Activated T-cell treated with anti-CD3 and anti-CD28 coated beads, Interleukin-2, amount 50 U/mL, for 48 hours (primary cell): ENCODE measurements at places on chromosomes 3 and 15.
A peak's percentile ranks its signal among the peaks of the same experiment; 100 is the strongest.

DNA sequence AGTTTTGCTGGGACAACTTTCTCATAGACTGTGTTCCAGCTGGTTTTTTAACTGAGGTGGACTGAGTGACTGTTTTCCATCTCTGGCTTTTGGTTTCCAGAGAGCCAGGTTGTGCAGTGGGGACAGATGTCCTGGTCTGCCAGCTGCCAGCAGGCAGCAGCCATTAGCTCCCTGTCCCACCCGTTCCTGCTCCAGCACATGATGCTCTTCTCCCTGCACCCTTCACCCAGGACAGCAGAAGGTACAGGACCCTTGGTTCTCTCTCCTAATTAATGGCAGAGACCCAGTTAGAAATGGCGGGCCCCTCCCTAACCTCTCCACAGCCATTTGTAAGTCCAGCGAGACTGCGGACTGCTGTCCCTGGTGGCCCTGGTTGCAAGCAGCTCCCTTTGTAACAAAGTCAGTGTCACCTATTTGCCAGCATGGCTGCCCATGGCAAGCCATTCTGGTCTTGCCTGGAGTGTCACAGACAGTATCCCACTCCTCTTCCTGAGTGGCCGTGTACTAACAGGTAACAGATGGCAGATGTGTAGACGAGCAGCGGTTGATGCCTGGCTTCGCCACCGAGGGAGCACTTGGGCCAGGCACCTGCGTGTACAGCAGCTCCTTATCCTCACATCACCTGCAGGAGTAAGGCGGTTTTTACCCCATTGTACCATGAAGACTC, 148.3 kb downstream of the DNAJB8 start:
- DNase-seq, result no peak

- DNase-seq, result no peak
Observed at GRCh38 chr3:31321620-31322019, 211.1 kb upstream of the STT3B start.

- no peak for DNase-seq
Observed at GRCh38 chr3:143978263-143978631, 6.6 kb downstream of the DIPK2A start.

GRCh38 chr15:90114451-90114901, 12.2 kb upstream of the IDH2 start:
- DNase-seq, result no peak

DNA sequence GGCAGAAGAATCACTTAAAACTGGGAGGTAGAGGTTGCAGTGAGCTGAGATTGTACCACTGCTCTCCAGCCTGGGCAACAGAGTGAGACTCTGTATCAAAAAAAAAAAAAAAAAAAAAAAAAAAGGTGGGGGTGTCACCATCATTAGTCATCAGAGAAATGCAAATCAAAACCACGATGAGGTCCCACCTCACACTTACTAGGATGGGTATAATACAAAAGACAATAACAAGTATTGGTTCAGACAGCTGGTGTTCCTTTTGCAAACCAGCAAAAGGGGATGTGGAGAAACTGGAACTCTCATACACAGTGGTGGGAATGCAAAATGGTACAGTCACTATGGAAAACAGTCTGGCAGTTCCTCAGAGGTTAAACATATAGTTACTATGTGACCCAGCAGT, 78.7 kb upstream of the TSC22D2 start:
- DNase-seq, result no peak

GRCh38 chr3:72287956-72288355, 503.0 kb upstream of the PROK2 start:
- DNase-seq, result no peak

DNA sequence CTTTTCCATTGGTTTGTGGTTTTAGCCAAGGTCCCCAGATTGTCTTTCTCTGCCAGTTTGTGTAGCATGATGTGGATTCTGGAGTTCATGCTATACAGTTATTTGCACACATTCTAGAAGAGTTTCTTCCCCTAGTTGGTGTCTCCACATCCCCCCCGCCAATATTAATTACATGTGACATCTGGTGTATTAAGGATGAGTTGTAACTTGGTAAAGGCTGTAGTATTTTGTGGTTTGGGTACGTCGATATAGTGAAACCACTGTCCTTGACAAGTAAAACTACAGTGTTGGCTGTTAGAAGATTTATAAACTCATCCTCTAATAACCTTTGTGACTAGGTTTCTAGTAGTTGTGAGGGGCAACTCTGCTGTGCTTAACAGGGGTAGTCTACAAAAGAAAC, 23.7 kb upstream of the P4HTM start:
- no peak for DNase-seq

DNA sequence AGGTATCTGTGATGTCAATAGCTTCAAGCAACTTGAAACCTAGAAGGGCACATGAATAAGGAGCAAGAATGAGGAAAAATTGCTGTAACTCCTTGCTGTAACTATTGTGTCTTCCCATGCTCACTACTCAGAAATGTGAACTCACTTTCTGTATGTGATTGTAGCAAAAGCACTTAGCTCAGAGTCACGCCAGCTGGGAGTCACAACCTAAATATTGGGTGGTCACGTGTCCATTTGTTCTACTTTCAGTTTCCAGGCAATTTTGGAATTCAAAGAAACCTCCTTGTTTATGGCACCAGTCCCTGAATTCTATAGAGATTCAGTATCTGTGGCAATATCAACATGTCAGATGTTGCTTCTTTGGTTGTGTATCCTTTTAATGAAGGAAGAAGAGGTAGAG, 241.6 kb upstream of the AZI2 start:
- no peak for DNase-seq

GRCh38 chr15:68795298-68795848, 25.3 kb downstream of the ANP32A start:
- DNase-seq, result peak; percentile 74

GRCh38 chr15:86615816-86616215, 536.1 kb downstream of the AGBL1 start:
- no peak for DNase-seq

DNA sequence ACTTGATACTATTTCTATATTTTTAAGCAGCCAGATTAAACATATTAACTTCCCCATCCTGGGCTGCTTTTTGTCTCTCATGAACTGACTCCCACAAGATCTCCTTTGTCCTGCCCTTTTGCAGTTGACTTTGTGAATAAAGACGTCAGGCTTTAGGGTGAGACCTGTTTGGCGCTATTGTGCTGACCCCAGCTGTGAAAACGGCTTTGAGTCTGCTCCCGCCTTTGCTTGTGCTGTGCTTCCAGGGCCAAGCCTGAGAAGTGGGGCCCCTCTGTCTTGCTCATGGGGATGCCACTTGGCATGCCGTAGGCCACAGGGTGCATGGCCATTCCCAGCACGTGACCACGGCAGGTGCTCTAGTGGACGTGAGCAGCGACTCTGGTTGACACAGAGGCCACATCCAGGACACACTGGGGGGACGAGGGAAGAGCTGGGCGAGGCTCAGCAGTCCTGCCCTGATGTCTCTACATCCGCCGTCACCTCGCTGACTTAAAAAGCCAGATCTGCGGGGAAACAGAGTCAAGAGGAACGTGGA, 268.9 kb upstream of the LYSMD4 start:
- no peak for DNase-seq

GRCh38 chr3:1832395-1832794, 266.3 kb upstream of the CNTN4 start:
- DNase-seq, result no peak

DNA sequence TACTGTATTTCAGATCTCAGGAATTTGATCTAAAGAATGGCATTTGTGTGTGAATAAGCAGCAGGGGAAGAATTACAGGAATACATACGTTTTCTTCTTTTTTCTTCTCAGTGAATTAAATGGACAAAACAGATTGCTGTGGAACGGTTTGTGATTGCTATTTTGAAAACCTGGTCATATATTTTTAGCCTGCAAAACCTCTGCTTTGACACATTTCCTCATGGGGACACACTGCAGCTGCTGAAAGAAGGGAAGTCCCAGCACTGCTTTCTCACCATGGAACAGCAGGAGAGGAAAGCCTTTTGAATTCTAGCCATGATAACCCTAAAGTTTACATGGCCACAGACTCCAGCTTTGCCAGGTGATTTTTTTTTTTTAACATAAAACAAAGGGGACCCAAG, 315.0 kb downstream of the OXSM start:
- DNase-seq, result no peak

DNA sequence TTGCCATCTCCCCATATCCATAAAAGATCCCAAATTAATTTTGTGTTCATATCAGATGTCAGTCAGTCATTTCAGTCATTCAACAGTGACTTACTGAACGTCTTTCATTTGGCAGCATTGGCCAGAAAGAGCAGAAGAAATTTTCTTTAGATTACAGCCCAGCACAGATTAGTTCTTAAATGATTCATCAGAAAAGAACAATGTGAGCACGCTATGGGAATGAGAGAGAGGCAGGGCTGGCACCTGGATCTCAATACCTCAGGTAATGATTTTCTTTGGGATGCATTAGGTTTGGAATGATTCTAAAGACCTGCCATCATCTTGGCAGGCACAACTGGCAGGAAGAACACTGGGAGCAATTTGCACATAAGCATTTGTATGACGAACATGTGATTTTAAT, 41.6 kb downstream of the FBN1 start:
- no peak for DNase-seq

DNA sequence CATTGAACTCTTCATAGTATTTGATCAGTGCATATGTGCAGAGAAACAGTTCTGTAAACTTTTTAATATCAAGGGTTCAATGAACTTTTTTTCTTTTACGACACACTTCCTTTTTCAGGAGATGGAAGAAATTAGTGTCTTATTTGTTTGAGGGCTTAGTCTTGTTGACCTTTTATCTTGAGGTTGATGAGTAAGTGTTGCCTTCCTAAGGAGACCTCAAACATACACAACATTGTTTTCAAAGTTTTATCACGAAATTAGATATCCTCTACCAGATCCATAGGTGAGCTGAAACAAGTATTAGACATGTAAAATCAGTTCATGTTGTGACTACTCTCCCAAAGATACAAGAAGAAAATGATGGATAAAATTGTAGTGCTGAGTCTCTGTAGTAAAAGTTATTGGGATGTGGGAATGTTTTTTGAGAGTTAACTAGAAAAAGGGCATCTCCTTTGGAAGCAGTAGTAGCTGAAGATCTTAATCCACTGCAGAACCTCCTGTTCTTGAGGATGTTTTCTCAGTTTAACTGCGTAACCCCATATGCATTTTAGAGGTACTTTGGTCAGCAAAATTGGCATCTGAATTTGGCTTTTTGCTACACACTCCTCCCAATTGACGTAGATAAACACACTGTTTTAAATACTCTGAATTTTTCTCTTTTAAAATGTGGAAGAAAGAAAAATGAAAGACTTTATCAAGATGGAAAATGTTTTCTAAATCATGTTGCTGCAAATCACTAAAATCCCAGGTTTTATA, 116.8 kb downstream of the GALK2 start:
- no peak for DNase-seq

DNA sequence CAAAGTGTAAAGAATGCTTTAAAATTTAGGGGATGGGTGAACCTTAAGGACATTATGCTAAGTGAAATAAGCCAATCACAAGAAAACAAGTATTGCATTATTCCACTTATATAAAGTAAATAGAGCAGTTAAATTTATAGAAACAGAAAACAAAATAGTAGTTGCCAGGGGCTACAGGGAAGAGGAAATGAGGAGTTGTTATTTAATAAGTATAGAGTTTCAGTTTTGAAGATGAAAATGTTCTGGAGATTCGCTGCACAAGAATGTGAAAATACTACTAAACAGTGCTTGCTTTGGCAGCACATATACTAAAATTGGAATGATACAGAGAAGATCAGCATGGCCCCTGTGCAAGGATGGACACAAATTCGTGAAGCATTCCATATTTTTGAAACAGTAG, 32.0 kb downstream of the DNAH12 start:
- DNase-seq, result no peak

GRCh38 chr15:24945711-24946110, 9.1 kb upstream of the SNRPN start:
- no peak for DNase-seq

GRCh38 chr3:149992416-149993058, 21.8 kb upstream of the PFN2 start:
- no peak for DNase-seq

DNA sequence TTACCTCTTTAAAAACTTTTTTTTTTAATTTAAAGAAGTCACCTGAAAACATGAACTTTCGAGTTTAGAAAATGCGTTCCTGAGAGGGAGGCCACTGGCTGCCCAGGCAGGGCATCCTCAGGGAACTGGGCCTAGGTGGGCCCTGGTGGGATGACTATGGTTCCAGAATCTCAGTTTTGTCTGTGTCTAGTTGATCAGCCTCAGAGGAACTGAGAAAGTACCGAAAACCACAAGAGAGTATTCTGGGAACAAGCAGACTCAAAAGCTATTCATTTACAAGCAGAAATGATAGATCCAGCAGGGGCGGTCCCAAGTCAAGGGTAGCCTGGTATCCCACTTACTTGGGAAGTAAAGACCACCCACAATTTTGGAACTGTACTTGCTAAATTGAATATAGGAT, 10.5 kb downstream of the WWTR1 start:
- DNase-seq, result no peak

DNA sequence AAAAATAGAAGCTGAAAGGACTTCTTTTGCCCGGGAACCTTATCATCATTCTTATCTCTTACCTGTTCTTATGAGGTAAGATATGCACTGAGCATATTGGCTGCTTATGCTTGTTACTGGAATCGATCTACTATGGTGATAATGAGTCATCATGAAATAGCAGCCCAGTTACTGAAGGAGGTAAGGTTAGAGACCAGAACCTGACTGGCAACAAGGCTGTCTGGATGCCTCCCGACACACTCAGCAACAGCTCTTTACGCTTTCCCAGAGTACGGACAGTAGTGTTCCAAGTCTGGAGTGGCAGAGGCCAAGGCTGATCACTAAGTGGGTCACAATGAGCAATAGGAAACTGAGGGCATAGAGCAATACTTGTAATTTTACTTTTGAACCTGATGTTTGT, 314.1 kb downstream of the NLGN1 start:
- DNase-seq, result no peak

- DNase-seq, result no peak
Observed at GRCh38 chr15:84979651-84980050, 2.0 kb upstream of the PDE8A start.
